ENCODE measurements at places on chromosomes 6 and 20.

- DNase-seq: no peak
Observed at GRCh38 chr6:39755231-39755630, 30.0 kb upstream of the KIF6 start.

DNA sequence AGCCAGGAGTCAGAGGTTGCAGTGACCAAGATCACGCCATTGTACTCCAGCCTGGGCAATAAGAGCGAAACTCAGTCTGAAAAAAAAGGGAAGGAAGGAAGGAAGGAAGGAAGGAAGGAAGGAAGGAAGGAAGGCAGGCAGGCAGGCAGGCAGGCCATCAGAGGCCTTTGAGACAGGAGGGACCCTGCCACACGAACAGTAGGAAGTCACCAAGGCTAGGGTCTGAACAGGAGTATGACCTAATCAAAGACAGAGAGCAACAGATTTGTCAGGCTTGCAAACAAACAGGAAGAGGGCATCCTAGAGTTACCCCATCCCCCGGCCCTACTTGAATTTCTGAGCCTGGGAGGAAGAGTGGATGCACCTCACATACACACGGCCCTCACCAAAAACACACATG is 67.1 kb downstream of the FGD2 start:
- no peak for DNase-seq

DNA sequence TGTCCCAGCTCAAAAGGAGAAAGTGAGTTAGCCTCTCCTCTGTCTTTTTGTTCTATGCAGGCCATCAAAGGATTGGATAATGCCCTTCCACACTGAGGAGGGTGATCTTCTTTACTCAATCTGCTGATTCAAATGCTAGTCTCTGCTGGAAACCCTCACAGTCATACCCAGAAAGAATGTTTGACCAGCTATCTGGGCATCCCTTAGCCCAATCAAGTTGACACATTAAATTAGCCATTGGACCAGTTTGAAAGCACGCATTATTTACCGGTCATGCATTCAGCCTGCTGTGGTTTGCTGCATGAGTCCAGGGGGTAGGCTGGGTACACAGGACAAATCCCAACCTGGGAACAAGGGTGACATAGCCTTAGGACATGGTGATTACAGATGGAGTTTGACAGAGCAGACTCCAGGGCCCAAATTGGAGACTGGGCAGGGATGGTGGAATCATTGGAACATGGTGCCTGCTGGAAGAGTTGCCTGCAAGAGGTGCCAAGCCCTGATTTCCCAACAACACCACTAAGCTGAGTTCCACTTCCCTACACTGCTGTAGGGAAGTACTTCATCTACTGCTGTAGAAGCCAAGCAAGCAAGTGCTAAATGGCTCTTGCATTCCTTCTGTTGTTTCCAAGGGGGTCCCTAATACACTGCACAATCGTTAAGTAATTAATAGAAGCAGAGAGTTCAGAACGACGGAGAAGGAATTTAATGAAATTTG is 87.7 kb downstream of the RNF182 start:
- no peak for DNase-seq

DNA sequence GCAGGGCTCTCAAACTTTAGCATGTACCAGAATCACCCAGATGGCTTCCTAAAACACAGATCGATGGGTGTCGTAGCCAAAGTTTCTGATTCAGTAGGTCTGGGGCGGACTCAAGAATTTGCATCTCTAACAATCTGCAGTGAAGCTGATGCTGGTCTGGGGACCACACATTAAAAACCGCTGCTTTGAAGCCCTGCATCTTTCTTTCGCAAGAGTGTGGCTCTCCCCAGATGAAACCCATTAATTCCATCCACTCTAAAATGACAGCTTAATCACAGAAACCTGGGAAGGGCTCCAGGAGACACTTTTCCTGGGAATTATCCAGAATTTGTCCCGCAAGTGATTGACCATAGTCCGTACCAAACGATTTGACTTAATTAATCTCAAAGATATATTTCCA is 319.8 kb upstream of the PLCB4 start:
- DNase-seq: no peak

DNA sequence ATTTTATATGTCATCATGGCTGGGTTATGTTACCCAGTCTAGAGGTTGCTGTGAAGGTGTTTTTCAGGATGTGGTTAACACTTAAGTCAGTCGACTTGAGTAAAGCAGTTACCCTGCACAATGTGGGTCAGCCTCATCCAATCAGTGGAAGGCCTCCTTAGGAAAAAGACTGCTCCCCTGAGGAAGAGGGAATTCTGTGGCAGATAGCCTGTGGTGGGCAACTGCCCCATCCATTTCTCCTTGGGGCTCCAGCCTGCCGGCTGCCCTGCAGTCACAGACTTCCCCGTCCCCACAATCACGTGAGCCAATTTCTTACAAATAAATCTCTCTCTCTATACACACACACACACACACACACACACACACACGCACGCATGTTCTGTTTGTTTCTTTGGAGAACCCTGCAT is 34.5 kb upstream of the MPC1 start:
- peak; percentile 45 for DNase-seq

DNA sequence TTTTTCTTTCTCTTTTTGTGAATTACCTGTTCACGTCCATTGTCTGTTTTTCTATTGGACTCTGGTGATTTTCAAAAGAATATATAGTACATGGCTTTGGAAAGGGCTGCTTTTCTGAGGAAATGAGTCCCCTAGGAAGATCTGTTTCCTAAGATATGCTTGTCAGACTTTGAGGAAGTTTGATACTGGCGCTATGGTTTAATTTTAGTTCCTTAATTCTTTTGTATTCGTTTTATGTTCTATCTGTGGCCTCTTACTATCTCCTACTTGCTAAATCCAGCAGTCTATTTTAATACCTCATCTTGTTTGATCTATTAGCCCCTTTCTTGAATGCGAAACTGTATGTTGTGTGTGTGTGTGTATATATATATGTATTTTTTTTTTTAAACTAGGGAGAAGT is 101.9 kb downstream of the LIN28B start:
- DNase-seq: no peak

- no peak for DNase-seq
Observed at GRCh38 chr20:49620364-49621240, 52.7 kb upstream of the PTGIS start.

- DNase-seq: no peak
Observed at GRCh38 chr20:51931371-51931781, 129.1 kb upstream of the SALL4 start.

DNA sequence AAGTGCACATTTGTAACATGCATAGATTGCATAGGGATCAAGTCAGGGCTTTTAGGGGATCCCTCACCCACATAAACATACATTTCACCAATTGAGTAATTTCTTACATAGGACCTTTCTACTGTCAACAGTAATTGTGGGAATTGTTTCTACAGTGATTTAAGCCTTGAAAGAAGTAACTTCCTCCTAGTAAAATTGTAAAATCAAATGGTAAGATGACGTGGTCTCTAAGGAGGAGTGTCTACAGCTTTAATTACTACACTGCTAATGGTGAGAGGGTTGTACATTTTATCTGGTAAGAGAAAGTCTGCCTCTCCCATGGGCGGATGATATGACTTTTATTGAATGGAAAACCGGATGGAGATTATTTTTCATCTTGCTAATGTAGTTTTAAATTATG is 98.0 kb downstream of the RPP40 start:
- no peak for DNase-seq

- no peak for DNase-seq
Observed at GRCh38 chr20:602111-602970, 7.8 kb downstream of the TCF15 start.

DNA sequence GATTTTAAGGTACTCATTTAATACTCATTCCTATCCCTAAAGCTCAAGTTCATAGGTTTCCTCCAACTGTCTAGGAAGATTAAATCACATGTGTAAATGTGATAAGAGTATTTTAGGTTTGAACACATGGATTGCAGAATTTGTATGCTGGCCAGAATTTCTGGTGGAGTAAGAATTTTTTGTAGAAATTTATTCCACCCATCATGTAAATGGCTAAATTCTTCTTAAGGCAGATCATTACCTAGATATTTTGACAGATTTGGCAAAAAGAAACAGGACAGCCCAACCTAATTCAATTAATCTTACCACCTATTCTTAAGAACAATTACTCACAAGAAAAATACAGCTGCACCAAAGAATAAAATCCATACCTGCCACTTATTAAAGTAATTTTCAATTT is 261.6 kb downstream of the GRIK2 start:
- DNase-seq: no peak

DNA sequence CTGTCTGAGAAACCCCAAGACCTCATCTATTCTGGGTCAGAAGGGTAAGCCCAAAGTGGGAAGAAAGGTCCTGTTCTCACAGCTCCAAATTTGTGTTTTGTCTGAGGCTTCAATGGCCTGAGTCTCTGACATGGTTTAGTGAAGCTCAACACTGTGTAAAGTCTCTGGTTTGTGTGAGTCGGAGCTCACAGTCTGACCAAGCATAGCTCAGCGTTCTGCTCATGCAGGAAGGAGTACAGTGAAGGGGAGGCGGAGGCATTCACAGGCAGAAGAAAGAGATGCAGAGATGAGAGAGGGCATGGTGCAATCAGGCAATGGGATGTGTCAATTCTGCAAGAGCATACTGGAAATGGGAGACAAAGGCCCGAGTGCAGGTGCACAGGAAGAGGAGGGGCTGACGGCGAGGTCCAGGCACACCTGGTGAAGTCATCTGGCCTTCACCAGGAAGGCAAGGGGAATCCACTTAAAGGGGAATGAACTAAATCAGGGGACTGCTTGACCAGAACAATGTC is 463.0 kb upstream of the AGPAT4 start:
- DNase-seq: no peak

DNA sequence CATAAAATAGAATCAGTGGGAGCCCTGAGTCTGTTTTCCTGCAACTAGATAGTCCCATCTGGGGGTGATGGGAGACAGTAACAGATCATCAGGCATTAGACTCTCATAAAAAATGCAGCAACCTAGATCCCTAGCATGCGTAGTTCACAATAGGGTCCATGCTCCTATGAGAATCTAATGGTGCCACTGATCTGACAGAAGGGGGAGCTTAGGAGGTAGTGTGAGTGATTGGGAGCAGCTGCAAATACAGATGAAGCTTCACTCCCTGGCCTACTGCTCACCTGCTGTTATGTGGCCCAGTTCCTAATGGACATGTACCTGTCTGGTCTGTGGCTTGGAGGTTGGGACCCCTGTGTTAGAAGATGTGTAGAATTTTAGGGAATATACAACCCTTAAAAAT is 904.5 kb upstream of the EPHA7 start:
- no peak for DNase-seq

DNA sequence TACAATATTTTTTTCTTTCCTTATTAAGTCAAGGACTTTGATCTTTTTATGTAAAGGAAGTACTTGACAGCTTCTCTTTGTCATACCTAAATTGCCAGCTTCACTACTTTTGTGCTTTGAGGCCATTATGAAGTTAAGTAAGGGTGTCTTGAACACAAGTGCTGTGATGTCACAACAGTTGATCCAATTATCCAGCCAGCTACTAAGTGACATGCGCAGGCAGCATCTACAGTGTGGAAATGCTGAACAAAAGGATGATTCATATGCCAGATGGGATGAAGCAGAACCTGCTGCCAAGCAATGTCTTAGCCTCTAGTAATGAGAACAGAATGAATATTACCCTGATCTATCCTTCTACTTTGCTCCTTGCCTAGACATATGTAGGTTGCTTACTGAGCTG is 68.3 kb upstream of the TMEM244 start:
- no peak for DNase-seq

DNA sequence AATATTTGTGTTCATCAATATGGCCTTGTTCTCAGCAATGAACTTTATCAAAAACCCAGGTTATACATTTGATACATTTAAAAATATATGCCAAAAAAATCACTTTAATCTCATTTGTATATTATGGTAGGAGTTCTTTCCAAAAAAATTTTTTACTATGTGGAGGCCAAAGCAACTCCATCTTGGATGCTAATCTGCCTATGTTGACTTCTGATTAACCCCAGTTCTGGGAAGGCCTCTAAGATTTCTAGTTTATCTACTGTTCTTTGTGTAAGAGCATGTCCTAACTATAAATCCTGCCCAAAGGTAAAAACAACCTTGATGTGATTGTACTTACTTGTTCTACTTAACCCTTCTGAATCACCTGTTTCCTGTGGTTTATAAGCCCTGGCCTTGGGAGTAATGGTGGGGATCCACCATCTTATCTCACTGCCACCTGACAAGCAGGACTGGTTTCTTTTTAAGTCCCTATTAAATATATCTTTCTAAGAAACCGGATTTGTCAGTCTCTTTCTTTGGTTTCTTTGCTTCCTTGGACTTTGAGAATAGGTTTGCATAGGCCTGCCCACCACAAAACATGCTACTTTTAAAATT is 46.7 kb downstream of the RNGTT start:
- no peak for DNase-seq

GRCh38 chr6:166934174-166934573 is 22.2 kb downstream of the RNASET2 start:
- DNase-seq: no peak

- no peak for DNase-seq
Observed at GRCh38 chr20:47660983-47661700, 124.1 kb downstream of the SULF2 start.

GRCh38 chr6:166587631-166588413 is 1.3 kb upstream of the RAMACL start:
- no peak for DNase-seq

DNA sequence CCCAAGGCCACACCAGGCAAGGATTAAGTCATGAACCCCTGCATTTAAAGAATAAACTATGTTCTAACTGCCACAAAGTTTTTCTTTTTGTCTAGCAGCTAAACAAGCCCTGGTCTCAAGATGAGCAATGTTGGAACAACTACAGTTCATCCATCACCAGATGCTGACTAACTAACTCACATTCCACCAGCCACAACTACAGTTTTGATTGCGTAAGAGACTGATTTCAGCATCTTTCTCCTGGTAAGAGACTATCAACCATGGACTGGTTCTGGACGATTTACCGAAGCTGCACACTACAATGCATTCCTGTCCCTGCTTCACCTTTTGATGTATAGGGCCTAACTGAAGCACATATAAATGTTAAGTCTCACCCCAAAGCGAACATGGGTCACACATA is 43.0 kb downstream of the F13A1 start:
- no peak for DNase-seq

- DNase-seq: no peak
Observed at GRCh38 chr20:52104546-52105441, 86.8 kb downstream of the ZFP64 start.

- DNase-seq: no peak
Observed at GRCh38 chr6:112470950-112471349, 123.8 kb downstream of the RFPL4B start.

DNA sequence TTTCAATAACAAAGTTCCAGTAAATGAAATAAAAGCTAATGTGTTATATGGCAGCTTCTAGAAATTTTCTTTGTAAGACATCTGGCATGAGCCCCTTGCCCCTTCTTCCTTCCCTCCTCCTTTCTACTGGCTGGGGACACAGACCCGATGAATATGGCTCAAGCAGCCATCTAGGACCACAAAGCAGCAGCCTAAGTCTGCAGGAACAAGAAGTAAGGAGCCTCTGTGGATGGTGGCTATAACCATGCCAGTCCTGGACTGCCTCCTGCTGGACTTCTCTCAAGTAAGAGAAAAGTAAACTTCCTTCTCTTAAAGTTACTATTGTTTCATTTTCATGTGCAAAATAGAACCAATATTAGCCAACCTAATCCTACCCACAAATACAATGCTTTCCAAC is 114.9 kb upstream of the DST start:
- no peak for DNase-seq
